ENCODE measurements at places on chromosomes 5 and 9.

GRCh38 chr5:134502259-134502658 lies 23.2 kb upstream of the JADE2 start:
- no peak for DNase-seq

DNA sequence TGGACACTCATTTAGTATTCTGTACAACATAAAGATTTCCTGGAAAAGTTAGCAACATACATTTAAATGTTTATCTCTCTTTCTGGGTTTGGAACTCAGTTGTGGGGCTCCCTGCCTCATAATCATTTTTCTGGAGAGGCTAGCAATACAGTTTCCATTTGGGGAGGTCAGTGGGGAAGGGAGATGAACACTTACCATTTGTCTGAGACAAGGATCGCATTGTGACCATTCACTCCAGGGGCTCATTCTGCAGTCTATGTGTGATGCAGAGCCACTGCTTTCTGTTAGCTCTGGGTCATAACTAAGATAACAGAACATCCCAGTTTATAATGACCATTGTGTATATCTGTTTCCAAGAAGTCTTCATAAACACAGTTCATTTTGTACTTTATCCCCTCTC lies 22.4 kb downstream of the C9 start:
- DNase-seq, result no peak

DNA sequence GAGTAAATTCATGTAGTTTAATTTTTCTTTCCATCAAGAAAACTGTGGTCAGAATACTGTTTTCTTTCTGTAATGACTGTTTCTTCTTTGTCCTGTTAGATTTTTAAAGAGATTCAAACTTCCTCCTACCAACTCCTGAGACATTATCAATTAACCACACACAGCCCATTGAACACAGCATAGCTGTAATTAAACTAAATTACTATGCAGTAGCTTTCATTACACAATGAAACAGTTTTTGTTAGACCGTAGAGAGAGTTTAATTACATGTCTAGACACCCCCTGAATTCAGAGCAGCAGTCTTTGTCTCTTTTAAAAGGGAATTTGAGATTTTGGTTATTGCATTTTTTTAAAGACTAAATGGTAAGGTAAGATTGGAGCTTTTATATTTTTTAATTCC lies 77.5 kb downstream of the STARD4 start:
- DNase-seq, result no peak

GRCh38 chr5:3511519-3511918 lies 84.1 kb upstream of the IRX1 start:
- no peak for DNase-seq

DNA sequence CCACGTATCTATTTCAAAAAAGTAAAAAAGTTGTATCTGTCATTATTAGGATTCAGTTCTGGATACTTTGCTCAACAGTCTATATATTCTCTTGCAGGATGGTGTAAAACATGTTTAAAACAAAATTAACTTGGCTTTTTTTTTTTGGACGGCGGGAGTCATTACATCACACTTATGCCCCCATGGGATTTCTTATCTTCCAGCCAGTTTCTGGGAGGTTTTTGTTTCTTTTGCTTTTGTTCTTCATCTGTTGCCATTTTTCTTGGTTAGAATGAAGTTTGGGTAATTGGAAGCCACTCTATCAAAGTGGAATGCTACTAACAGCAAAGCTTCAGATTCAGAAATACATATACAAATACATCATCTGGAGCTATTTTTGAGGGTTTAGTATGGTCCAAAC lies 1.8 kb upstream of the STARD4 start:
- DNase-seq, result no peak

DNA sequence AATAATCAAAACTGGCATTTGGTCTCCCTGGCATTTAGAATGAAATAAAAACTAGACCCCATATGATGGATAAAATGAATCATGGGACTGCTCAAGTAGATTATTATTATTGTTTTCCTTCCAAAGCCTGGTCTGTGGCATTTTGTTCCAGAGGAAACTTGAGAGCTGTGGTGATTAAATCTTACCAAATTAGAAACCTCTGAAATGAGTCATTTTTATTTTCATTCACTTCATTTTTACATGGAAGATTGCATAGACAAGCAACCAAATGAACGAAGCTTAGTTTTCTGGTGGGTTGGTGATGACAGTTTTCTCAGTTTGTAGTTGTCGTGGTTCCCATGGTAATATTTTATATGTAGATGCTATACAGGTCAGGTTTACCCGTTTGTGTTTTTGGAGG lies 23.4 kb downstream of the PAM start:
- DNase-seq, result no peak

DNA sequence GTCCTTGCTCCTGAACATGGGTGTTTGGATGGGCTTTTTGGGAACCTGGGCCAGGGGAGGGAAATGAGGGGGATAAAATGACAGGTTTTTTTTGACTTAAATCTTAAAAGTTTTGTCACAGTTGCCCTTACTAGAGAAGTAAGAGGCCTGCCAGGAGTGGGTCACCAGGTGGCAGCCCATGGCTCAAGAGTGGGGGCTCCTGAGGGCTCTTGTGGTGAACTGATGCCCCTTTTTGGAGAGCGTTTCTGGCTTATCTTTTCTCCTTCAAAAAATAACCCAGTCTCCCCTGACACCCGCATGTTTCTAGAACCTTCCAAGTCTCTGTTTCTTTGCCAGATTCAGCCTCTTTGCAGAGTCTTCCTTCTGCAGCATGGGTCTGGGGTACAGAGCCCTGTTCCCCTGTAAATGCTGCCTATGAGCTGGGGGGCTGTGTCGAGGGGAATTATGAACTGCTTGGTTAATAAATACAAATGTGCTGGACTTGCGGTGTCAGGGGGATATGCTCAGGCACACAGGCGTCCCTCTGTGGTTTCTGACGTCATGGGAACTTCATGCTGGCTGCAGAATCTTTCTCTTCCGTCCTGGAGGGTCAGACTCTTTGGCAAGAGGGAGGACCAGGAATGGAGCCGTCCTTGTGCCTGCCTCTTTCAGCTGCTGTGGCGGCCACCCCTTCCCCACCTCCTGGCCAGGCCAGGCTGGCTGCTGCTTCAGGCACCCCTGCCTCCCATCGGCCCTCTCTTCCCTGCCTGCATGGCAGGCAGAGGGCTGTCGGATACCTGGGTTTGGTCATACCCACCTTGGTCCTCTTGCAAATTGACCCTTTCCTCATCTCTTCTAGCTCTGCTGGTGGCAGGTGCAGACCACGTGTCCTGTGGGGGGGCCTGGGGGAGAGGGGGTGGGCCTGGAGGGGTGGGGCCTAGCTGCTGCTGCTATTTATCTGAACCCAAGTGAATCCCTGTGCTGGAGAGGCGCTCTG lies 30.1 kb downstream of the PTPA start:
- DNase-seq, result peak; percentile 31

GRCh38 chr5:176619203-176619568 lies 9.2 kb upstream of the GPRIN1 start:
- DNase-seq, result peak; percentile 86

DNA sequence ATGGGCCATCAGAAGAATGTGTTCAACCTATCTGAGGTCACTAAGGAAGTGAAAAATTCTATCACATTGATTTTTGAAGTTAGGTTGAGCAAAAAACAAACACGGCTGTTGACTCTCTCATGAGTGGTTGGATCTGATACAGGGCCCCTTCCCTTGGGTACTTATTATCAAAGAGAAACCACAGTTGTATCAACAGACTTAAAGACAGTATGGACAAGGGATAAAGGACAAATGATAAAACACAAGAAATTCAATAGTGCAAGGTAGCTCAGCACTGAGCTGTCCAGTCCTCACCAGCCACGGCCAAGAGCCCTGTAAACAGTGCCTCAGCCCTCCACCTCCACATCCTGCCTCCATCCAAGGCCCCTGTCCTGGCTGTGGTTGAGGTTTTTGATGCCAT lies 86.9 kb downstream of the UBE2QL1 start:
- no peak for DNase-seq

- DNase-seq, result no peak
These were observed 179.7 kb upstream of the ADAMTSL1 start for GRCh38 chr9:18294229-18294628.

DNA sequence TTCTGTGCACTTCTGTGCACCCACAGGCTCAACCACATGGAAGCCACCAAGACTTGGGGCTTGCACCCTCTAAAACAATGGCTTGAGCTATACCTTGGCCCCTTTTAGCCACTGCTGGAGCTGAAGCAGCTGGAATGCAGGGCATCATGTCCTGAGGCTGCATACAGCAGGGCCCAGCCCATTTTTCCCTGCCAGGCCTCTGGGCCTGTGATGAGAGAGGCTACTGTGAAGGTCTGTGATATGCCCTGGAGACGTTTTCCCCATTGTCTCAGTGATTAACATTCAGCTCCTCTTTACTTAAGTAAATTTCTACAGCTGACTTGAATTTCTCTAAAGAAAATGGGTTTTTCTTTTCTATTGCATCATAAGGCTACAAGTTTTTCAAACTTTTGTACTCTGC lies 134.0 kb upstream of the EGFLAM start:
- DNase-seq, result no peak

- DNase-seq, result no peak
These were observed 27.8 kb downstream of the CSF1R start for GRCh38 chr5:150058480-150059126.

GRCh38 chr5:151497391-151498002 lies 50.1 kb downstream of the SLC36A1 start:
- DNase-seq, result no peak

- DNase-seq, result no peak
These were observed 17.5 kb downstream of the CARNMT1 start for GRCh38 chr9:75010570-75010969.

DNA sequence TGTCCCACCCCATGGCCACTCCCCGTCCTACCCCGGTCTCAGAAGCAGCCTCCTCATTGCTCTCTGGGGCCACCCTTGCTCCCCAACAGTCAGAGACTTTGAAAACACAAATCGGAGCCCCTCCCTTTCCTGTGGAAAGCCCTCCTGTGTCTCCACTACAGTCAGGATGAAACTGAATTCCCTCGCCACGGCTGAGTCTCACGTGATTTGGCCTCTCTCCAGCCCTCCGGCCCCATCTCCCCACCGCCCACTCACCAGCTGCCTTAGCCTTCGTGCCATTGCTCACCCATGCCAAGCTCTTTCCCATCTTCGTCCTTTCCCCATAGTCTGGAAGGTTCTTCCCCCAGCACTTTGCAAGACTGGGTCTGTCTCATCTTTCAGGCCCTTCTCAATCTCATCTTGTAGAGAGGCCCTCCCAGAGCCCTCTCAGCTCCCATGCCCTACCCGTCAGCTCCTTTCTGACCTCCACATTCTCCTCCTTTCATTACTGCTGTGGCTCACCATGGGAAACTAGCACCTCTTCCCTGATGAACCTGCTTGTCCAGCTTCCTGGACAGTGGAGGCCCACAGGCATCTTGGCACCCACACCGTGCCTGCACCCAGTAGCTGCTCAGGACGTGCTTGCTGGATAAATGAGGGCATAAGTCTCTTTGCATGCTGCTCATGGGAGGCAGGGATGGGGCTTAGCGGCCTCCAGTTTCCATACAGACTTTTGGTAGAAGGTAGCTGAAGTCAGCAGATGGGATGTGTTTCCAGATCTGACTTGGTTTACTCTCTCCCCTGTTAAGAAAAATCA lies 126.4 kb upstream of the COL5A1 start:
- no peak for DNase-seq

DNA sequence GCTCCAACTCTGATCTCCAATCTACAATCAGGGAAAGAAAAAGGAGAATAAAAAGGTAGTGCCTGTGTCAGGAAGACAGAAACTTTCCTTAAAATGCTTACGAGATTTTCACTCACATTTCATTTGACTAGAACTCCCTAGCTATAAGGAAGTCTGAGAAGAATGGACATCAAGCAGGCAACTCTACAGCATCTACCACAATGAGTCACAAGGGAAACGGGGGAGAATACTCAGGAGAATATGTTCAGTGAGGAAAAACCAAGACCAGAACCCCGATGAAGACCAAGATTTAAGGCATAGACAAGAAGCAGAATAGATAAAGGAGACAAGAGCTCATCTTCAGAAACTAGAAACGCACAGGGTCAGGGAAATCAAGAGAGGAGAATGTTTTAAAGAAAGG lies 9.0 kb upstream of the SETD9 start:
- DNase-seq, result no peak

DNA sequence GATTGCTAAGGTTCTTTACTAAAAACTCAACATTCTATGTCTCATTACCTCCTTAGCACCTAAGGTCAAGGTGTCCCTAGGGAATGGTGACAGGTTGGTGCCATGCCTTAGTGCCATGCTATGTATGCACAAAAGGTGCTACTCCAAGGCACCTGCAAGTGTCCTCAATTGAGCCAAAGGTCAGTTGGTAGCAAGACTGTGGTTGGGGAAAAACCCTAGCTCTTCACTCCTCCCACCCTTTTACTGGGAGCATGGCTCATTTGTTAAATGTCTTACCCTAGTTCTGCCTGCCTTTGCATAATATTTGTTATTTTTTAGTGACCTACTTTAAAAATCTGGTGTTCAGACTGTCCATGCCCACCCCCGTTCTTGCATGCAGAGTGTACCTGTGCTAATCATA lies 17.0 kb downstream of the ACO1 start:
- DNase-seq, result no peak

- no peak for DNase-seq
These were observed 461.0 kb downstream of the NR2F1-AS1 start for GRCh38 chr5:93120051-93120450.

GRCh38 chr5:153888781-153889180 lies 149.9 kb downstream of the FAM114A2 start:
- no peak for DNase-seq

DNA sequence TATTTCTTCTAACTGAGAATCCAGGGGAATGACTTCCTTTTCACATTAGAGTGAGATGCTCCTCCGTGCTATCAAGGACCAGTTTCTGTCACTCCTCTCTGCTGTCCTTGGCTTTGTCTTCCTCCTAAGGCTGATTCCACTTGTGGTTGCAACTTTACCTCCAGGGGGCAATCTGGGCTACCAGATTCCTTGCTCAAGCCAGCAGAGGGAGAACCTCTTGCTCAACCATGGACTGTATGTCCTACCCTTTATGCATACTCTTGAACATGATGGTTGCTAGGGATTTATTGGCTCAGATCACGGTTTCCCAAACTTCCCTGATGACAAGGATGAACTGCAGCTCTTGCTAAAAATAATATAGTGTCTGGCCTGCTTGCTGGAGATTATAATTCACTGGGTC lies 24.0 kb downstream of the NNT start:
- peak; percentile 81 for DNase-seq

DNA sequence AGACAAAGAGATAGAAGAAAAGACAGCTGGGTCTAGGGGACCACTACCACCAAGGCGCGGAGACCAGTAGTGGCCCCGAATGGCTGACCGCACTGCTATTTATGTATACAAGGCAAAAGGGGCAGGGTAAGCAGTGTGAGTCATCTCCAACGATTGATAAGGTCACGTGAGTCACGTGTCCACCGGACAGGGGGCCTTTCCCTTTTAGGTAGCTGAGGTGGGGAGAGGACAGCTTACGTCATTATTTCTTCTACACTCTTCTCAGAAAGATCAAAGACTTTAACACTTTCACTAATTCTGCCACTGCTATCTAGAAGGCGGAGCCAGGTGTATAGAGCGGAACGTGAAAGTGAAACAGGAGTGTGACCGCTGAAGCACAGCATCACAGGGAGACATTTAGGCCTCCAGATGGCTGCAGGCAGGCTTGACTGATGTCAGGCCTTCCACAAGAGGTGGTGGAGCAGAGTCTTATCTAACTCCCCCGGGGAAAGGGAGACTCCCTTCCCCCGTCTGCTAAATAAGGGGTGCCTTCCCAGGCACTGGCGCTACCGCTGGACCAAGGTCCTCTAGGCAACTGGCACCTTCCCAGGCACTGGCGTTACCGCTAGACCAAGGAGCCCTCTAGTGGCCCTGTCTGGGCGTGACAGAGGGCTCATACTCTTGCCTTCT lies 6.1 kb upstream of the PRR16 start:
- DNase-seq, result no peak

GRCh38 chr9:136943291-136944211 lies 987 bp downstream of the FBXW5 start:
- DNase-seq, result peak; percentile 50

All from A549 (cell line).